Activated T-helper 1 cell treated with anti-CD3 and anti-CD28 coated beads, Interleukin-2, amount 50 U/mL, for 16 hours (primary cell): ENCODE measurements at places on chromosomes 4 and X.

DNA sequence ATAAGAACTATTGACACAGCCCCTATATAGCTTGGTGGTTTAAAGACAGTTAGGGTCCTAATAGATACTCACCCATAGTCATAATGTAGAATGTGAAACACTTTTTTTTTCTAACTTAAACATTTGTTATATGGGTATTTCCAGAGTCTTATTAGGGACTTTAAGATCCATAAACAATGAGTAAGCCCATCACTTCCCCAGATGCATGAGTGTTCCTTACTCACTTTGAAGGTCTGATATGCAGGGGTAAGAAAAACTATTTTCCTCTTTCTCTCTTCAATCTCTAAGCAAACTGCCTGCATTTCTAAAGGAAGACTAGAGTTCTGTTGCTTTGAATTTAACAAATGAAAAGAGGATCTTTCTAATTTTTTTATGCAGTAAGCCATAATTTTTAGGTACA, 443.6 kb upstream of the PITX2 start:
- DNase-seq: no peak

GRCh38 chr4:146456681-146457080, 65.1 kb downstream of the SLC10A7 start:
- no peak for DNase-seq

- DNase-seq: no peak
Observed at GRCh38 chr4:8534611-8535010, 45.6 kb upstream of the GPR78 start.

DNA sequence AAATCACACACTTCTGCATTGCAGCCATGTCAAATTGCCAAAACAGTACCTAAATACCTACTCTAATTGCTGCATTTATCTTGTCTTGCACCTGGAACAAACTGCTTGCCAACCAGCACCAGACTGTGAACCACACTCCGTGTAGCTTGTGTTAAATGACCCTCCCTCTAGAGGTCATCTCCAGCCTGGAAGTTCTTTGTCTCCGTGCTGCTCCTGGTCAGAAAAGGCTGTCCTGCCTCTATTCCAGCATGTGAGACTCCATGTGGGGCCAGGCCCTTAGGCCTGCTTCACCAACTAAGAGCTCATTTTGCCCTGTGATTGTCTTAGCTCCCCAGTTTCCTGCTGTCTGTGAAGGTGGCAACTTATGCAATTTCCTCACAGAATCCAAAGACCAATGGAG, 28.3 kb downstream of the CNGA2 start:
- DNase-seq: no peak
